ENCODE measurements at places on chromosomes 12 and 14.
A peak's percentile ranks its signal among the peaks of the same experiment; 100 is the strongest.

DNA sequence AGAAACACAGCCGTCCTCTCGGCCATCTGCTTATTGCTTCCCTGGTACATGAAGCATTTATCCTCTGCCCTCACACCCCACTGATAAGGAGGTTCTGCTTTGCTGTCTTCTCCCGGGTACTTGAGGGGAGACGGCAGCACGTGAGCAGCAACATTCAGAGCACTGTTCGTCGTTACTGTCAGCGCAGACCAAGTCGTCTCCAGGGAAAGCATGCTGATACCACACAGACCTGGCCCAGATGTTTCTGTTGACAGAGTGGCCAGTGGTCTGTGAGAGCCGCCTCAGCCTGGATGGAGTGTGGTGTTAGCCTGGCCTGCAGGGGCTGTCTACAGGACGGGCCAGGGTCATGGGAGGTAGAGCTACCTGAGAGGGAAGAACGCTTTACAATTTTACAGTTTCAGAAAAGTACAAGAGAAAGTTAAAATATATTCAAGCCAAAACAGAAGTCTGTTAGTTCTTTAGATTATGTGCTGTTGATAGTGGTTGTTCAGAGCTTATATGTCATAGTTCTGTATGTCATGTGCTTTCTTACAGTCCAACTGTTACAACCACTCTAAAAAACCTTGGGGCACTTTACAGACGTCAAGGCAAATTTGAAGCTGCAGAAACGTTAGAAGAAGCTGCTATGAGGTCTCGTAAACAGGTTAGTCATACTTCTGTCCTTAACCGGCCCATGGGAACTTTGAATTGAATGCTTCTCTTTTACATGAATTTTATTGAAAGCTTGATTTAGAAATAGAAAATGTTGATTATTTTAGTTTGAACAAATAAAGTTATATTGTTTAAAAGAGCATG is 38.2 kb downstream of the XRCC3 start:
- no peak overlapping the region for H3K4me3 ChIP-seq
- no peak overlapping the region for H3K27ac ChIP-seq
- peaks cover 81% of the 10 kb centered on the region for H3K36me3 ChIP-seq
- H3K4me1 ChIP-seq, result peaks cover 4% of the 10 kb centered on the region
- no peaks in the 10 kb centered on the region for H3K27me3 ChIP-seq
- DNase-seq, result no peak

GRCh38 chr12:79255288-79255687 is 390.7 kb downstream of the SYT1 start:
- H3K4me1 ChIP-seq, result no peaks in the 10 kb centered on the region
- DNase-seq, result no peak
- no peaks in the 10 kb centered on the region for H3K36me3 ChIP-seq
- H3K27me3 ChIP-seq, result no peaks in the 10 kb centered on the region

GRCh38 chr14:24310646-24311604 is at the start of gene LTB4R:
Gene LTB4R, plus strand, starts transcription at chr14:24311502. Its CDS starts 4,150 bp downstream, at chr14:24315652.
- H3K27ac ChIP-seq, result peak within 1 kb of the TSS; percentile 50
- H3K4me1 ChIP-seq, result peaks cover 76% of the 10 kb centered on the region
- H3K27me3 ChIP-seq, result no peaks in the 10 kb centered on the region
- peak within 1 kb of the TSS; percentile 26 for H3K4me3 ChIP-seq
- H3K36me3 ChIP-seq, result peaks cover 10% of the 10 kb centered on the region

DNA sequence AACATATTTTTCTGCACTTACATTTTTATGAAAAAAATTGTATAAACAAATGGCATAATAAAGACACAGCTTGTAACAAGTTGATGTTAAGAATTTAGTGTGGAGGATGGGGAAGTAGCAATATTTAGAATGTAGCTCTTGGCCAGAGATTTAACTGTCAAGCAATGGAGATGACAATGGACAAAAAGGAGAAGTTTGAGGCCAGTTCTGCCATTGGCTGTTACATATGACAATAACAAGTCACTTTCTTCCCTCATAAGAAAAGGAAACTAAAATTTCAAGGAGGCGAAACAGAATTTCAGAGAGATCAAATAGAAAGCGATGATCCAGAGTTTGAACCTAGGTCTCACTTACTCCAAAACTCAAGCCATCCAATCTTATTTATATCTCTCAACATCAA is 122.8 kb upstream of the CCDC175 start:
- no peak overlapping the region for H3K4me3 ChIP-seq
- H3K27ac ChIP-seq, result no peak overlapping the region
- H3K4me1 ChIP-seq, result peaks cover 4% of the 10 kb centered on the region
- peak; percentile 79 for DNase-seq

Data from common myeloid progenitor, CD34-positive (primary cell).